Naive thymus-derived CD4-positive, alpha-beta T cell (primary cell): ENCODE measurements at places on chromosomes 11 and 22. TPM values are rescaled to one million over a fixed set of nuclear protein-coding genes. Genes with fewer than 3 reads are reported as not detected.

- no peak for DNase-seq
- no peak overlapping the region for H3K4me3 ChIP-seq
- no peaks in the 10 kb centered on the region for H3K36me3 ChIP-seq
- no peaks in the 10 kb centered on the region for H3K27me3 ChIP-seq
Measured at GRCh38 chr11:61034704-61035525, 63.4 kb downstream of the CD6 start.

Gene HOATZ
- not detected for total RNA-seq

DNA sequence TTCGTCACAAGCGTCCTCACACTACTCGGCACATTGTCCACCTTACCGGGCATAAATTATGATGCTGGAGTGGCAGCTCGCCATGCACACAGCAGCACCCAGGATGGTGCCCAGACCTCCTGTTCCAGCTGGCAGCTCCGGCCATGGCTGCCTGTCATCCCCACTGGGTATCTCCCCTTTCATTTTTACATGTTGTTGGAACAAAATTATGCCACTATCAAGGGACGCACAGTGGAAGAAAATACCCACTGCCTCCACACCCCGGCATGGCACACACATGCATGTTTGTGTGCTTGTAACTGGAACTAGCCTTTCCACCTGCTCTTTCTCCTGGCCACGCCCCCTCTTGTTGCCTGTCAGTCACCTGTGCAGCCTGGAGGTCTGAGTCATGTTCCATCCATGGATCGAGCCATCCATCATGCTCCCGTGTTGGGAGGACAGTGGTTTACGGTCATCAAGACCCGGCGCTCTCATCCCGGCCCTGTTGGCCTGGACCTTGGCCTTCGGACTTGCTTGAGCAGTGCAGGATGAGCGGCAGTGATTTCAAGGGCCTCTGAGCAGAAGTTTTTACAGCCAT lies 1069.6 kb downstream of the BRD1 start:
- DNase-seq, result no peak
- H3K27ac ChIP-seq, result no peak overlapping the region
- no peak overlapping the region for H3K4me3 ChIP-seq
- no peaks in the 10 kb centered on the region for H3K27me3 ChIP-seq
- H3K4me1 ChIP-seq, result no peaks in the 10 kb centered on the region

DNA sequence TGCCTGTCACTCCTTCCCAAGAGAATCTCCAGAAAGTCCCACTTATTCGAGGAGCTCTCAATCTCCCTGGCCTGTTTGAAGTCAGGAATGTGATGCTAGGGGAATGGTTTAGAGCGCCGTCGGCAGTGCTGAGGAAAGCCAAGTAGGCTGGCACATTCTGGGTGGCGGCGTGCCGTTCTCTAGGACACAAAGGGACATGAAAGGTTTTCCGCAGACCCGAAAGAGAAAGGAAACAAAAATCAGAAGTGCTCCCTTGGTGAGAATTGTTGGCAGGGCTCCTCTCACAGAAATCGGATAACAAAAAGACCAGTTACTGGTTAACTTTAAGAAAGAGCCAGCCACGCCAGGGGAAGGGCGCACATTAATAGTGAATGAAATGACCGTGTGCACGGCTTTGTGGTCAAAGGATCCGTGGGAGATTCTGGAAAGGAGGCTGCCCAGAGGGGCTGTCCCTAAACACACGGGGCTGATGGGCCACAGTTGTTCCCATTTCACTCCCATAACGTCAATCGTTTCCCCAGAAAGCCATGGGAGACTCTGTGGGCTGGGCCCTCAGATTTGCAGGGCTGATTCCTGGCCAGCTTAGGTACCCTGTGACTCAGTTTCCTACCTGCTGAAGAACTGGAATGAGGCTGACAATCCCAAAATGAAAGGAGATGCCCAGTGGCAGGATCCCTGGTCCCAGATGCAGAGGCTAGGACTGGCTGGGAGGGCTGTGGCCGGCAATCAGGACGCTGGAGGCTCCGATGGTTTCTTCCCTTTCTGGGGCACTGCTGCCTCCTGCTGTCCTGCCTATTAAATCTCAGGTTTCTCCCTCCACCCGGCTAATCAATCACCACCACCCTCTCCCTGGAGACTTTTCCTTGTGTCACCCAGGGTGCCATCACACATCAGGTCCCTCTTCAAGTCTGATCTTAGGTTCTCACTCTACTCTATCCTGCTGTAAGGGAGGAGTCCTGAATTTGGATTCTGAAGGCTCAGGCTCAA lies 82.3 kb downstream of the RCN1 start:
- H3K27me3 ChIP-seq, result peaks cover 3% of the 10 kb centered on the region

- H3K27me3 ChIP-seq, result no peaks in the 10 kb centered on the region
- H3K27ac ChIP-seq, result no peak overlapping the region
- no peak overlapping the region for H3K4me3 ChIP-seq
- no peak for DNase-seq
Measured at GRCh38 chr11:30914143-30914762, 328.1 kb upstream of the MPPED2 start.

- no peaks in the 10 kb centered on the region for H3K36me3 ChIP-seq
- H3K27ac ChIP-seq, result peak overlapping the region; percentile 30
- no peaks in the 10 kb centered on the region for H3K27me3 ChIP-seq
- no peak for DNase-seq
- H3K4me3 ChIP-seq, result peak overlapping the region; percentile 51
Measured at GRCh38 chr11:57476757-57477506, 16.6 kb downstream of the RTN4RL2 start.

GRCh38 chr11:819943-820649 lies 1.4 kb downstream of the PNPLA2 start:
- H3K4me3 ChIP-seq, result peak overlapping the region; percentile 86
- H3K27me3 ChIP-seq, result no peaks in the 10 kb centered on the region
- peaks cover 47% of the 10 kb centered on the region for H3K36me3 ChIP-seq
- H3K4me1 ChIP-seq, result peaks cover 15% of the 10 kb centered on the region
- DNase-seq, result peak; percentile 96
- H3K27ac ChIP-seq, result peak overlapping the region; percentile 91

DNA sequence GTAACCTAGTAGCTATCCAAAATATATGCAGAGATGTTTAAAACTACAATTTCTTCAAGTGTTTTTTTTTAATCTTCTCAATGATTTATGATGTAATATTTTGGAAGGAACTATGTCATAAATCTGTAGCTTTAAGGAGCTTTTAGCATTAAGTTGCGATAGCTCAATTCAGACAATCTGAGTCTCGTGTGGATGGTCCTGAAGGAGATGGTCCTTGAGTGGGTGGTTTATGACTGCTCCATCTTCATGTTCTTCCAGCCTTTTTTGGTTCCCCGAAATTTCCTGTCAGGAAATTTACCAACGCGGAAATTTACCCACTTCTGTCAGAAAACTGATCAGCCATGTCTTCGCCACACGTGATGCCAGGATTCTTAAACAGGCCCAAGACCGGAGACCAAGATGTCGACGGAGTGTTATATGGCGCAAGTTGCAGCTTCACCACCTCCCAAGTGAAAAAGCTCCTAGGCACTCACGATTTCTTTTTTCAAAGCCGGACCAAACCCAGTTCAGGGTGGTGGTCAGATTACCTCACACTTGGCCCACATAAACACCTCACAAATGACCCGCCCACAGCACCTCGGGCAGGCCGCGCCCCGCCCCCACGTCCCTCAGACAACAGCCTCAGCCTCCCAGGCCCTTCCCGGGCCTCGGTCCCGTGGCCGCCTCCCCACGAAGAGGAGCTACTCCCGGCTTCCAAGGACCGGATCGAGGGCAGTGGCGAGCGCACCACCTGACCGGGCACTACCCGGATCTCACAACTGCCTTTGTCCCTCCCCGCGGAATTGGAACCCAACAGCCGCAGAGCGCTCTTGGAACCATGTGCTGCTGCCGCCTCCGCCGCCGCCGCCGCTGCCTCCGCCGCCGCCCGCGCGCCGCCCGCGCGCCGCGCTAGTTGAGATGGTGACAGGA lies at the start of gene MORC2:
MORC2 (minus strand) TSS at position 760 of the 909 bp plus-strand sequence. CDS start 885 bp downstream, outside the sequence.
- no peaks in the 10 kb centered on the region for H3K27me3 ChIP-seq
- peaks cover 22% of the 10 kb centered on the region for H3K4me1 ChIP-seq
- peak; percentile 13 for DNase-seq
- peaks cover 33% of the 10 kb centered on the region for H3K36me3 ChIP-seq

GRCh38 chr11:128527046-128527445 lies 60.3 kb downstream of the ETS1 start:
- no peaks in the 10 kb centered on the region for H3K27me3 ChIP-seq
- H3K27ac ChIP-seq, result peak overlapping the region; percentile 97
- DNase-seq, result no peak
- peaks cover 65% of the 10 kb centered on the region for H3K4me1 ChIP-seq
- H3K4me3 ChIP-seq, result peak overlapping the region; percentile 10

- DNase-seq, result no peak
- H3K36me3 ChIP-seq, result no peaks in the 10 kb centered on the region
- no peak overlapping the region for H3K4me3 ChIP-seq
Measured at GRCh38 chr11:104366321-104366734, 202.4 kb upstream of the PDGFD start.

GRCh38 chr22:48018346-48018745 lies 1255.9 kb downstream of the TBC1D22A start:
- H3K27ac ChIP-seq, result no peak overlapping the region
- DNase-seq, result no peak
- no peaks in the 10 kb centered on the region for H3K4me1 ChIP-seq
- H3K36me3 ChIP-seq, result no peaks in the 10 kb centered on the region
- H3K4me3 ChIP-seq, result no peak overlapping the region

Gene INPPL1
- total RNA-seq, result 122 and 137 TPM in 2 replicates

Gene POLD4
- total RNA-seq, result 104 TPM

DNA sequence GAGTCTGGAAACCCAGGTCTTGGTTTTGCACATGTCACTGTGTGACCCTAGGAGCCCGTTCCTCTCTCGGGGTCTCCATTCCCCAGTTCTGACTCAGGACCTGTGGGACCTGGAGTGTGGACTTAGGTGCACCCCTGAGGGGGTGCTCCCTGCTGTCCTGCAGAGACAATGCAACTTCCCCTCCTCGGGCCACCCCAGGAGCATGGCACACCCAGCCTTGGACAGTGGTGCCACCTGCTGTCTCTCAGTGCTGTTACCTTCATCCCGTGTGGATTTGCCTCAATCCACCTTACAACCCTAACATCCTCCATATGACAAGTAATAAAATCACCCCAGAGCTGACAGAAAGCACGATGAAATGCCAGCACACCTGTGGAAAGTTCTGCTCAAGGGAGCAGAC lies 27.5 kb upstream of the CRYBB3 start:
- no peaks in the 10 kb centered on the region for H3K36me3 ChIP-seq
- no peak overlapping the region for H3K4me3 ChIP-seq
- H3K27me3 ChIP-seq, result no peaks in the 10 kb centered on the region
- no peak overlapping the region for H3K27ac ChIP-seq

GRCh38 chr11:132541794-132542193 lies 990.5 kb downstream of the OPCML start:
- H3K27ac ChIP-seq, result no peak overlapping the region
- H3K36me3 ChIP-seq, result no peaks in the 10 kb centered on the region
- H3K4me1 ChIP-seq, result no peaks in the 10 kb centered on the region

GRCh38 chr11:132234878-132235277 lies 864.5 kb downstream of the NTM start:
- H3K36me3 ChIP-seq, result no peaks in the 10 kb centered on the region
- H3K27ac ChIP-seq, result no peak overlapping the region
- DNase-seq, result no peak
- H3K27me3 ChIP-seq, result no peaks in the 10 kb centered on the region

DNA sequence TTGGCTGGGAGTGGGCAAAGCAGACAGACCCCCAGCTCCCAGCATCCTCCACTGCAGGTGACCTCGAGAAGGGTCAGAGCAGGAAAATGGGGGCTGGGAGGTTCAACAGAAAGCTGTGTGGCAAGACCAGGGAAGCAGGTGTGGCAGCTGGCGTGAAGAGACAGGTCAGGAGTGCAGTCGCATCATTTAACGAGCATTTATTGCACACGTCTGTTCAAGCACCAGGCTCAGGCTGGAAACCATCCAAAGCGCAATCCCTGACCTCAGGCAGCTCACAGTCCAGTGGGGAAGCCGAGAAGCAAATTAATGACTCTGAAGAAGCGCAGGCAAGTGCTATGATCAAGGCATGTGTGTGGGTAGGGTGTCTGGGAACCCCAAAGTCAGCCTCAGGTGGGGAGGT lies 7.4 kb downstream of the SLC25A45 start:
- H3K4me3 ChIP-seq, result no peak overlapping the region
- H3K27ac ChIP-seq, result no peak overlapping the region
- H3K4me1 ChIP-seq, result no peaks in the 10 kb centered on the region
- H3K27me3 ChIP-seq, result no peaks in the 10 kb centered on the region

Gene NPAS4
- total RNA-seq, result not detected

Gene ARHGAP8
- total RNA-seq, result not detected

DNA sequence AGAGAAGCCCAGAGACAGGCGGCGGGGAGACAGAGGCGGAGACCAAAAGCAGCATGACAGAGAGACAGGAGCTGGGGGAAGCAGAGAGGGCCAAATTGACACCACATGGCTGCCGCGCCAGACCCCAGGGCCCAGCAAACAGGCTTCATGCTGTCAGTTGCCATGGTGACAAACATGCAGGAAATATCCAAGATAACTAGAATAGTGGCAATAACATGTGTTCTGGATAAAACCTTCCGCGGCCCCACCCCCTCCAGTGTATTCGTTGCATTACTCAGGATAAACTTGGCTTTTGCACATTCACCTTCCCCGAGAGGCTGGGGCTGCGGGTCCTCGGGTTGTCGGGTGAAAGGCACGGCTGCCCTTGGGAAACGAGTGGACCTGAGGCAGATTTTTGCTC lies 49.9 kb upstream of the CDON start:
- no peak overlapping the region for H3K27ac ChIP-seq
- no peak overlapping the region for H3K4me3 ChIP-seq
- H3K4me1 ChIP-seq, result no peaks in the 10 kb centered on the region
- no peaks in the 10 kb centered on the region for H3K27me3 ChIP-seq

Gene CRYBA4
- total RNA-seq, result not detected

GRCh38 chr11:38971141-38971540 lies 2373.1 kb upstream of the RAG2 start:
- H3K36me3 ChIP-seq, result no peaks in the 10 kb centered on the region
- H3K27me3 ChIP-seq, result no peaks in the 10 kb centered on the region
- no peak overlapping the region for H3K4me3 ChIP-seq
- DNase-seq, result no peak

DNA sequence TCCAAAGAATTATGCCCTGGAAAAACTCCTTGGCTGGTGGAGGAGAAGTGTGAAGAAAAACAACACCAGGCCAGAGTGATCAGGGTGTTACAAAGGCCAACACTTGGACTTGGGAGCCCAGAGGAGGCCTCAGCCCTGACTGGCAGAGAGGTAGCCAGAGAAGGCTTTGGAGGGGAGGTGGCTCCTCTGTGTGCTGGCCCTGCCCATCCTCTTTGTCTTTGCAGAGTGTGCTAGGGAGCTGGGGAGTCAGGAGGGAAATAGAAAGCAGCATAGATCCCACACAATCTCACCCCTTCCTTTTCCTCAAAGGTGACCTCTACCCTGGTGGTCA lies 12.0 kb upstream of the P2RY6 start:
- no peak overlapping the region for H3K27ac ChIP-seq
- no peaks in the 10 kb centered on the region for H3K36me3 ChIP-seq
- H3K4me3 ChIP-seq, result no peak overlapping the region
- H3K27me3 ChIP-seq, result no peaks in the 10 kb centered on the region
- DNase-seq, result no peak

DNA sequence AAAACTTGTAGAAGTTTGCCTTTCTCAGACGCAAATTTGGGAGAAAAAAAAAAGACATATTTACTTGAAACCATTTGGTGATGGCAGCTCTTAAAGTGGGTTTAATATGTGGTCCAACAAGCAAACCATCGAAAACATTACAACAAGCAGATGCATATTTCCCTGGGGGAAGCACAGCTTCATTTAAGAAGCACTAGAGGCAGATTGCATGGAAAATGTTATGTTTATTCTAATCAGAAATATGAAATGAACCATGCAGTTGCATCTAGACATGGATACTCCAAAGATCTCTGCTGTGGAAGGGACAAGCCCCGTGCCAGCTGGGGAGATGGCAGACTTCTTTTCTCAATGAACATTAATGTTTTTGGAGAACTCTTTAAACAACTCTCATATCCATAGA lies 57.4 kb upstream of the PARVA start:
- no peaks in the 10 kb centered on the region for H3K27me3 ChIP-seq
- no peak overlapping the region for H3K4me3 ChIP-seq
- H3K36me3 ChIP-seq, result no peaks in the 10 kb centered on the region

Gene GNAZ
- total RNA-seq, result 2.0 TPM

Gene CD151
- 18.5 TPM for total RNA-seq
